Activated CD8-positive, alpha-beta T cell treated with anti-CD3 and anti-CD28 coated beads, Interleukin-2, amount 10 ng/mL, durations not matched to agents 7 days and 5 days (primary cell): ENCODE measurements at places on chromosomes 6 and 20. TPM values are rescaled to one million over a fixed set of nuclear protein-coding genes. Genes with fewer than 3 reads are reported as not detected.

DNA sequence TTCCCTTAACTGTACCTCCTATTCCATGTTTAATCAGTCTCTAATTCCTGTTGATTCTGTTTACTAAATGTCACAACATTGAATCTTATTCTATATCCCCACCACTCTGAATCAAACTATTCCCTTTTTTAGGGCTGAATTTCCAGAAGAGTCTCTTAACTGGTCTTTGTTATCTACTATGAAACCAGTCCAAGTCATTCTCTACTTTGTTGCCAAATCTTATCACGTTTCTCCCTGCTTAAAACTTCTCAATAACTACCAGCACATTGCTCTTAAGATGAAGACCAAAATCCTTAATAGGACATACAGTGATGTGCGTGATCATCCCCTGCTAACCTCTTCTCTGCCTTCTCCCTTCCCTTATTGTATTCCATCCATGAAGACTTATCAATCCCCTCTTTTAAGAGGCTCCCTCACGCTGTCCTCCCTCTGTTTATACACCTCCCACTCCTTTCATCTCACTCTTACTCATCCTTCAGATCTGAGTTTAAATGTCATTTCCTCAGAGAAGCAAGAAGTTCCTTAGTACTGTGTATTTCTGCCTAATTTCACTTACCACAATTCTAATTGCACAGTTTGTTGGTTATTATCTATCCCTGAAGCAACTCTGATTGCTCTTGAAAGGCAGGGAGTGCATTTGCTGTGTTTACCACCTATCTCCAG, 143.0 kb upstream of the AHI1 start:
- DNase-seq, result no peak

DNA sequence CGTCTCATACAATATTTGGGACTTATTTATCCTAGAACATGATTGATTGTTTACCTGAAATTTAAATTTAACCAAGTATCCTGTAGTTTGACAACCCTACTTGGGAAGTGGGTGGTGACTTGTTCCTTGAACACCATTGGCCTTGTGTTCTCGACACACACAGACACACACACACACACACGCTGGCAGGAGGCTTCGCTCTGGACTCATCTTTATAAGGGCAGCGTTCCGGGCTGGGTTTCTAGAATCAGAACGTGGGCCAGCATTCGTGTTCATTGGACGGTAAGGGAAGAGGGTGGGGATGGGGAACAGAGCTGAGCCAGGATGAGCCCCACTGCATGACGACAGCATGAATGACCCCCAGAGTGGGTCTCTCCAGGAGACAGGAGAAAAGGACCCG, 16.2 kb upstream of the SSTR4 start:
- no peak for DNase-seq

Gene MACROD2
- 0.08 TPM for total RNA-seq

Gene PRSS35
- total RNA-seq, result not detected

DNA sequence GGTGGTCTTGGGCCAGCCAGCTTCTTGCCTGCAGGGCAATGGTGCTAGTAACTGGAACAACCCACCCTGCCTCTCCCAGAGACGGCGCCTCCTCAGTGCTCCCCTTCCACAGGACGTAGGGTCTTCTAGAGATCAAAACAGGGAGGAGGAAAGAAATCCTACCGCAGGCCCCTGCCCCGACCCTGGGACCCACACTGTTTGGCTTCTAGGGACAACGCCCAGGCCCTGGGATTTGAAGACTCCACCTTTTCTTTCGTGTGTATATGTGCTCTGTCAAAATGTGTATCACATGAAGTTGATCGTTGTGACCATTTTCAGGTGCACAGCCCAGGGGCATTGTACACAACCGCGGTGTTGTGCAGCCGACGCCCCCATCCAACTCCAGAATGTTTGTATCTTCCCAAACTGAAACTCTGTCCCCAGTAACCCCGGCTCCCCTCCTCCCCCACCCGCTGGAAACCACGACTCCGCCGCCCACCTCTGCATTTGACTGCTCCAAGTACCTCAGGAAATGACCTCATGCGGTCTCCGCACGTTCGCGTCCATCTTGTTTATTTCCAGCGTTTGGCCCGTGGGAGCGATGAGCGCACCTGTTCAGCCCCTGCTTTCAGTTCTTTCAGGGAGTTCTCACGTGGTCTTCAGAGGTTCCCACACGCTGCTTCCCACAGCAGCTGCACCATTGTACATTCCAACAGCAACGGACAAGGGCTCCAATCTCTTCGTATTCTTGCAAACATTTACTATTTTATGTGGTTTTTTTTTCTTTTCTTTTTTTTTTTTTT, 3.4 kb upstream of the BHLHE23 start:
- peak; percentile 89 for DNase-seq
